Activated naive CD8-positive, alpha-beta T cell treated with anti-CD3 and anti-CD28 coated beads for 36 hours (primary cell): ENCODE measurements at places on chromosomes 2 and 18.
A peak's percentile ranks its signal among the peaks of the same experiment; 100 is the strongest.

- no peak for DNase-seq
Observed at GRCh38 chr2:166092889-166093288, 34.9 kb downstream of the SCN1A start.

GRCh38 chr2:128452536-128453530 is 134.2 kb upstream of the HS6ST1 start:
- no peak for DNase-seq

DNA sequence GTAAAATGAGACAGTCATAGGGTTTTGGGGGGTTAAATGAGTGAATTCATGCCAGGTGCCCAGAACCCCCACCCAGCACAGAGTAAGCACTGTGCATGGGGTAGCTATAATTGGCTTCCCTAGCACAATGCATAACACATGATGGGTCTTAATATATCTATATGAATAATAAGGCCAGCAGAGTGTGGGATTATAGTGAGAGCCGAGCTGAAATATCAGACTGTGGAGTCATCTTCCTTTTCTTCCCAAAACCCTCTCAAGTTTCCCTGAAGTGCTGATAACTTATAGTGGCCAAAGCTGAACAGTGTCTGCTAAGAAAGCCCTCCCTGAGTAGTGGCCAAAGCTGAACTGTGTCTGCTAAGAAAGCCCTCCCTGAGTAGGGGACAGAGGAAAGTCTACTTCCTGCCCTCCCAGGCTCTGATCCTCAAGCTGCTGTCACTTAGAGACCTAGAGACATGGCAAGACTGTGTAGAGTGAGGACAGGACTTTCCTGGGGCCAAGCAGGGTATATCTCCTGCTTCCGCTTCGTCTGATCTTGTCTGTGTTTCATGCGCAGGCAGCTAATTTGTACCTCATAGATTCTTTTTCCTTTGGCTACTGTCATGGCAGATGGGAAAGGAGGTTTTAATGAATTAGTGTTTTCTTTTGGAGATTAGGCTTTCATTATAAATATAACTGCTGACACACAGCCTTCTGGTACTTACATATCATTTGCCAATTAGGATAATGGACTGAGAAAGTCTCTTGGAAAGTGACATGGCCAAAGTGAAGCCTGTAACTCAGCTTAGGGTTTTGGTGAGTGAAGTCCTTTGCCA is 94.9 kb downstream of the FHOD3 start:
- DNase-seq = no peak

DNA sequence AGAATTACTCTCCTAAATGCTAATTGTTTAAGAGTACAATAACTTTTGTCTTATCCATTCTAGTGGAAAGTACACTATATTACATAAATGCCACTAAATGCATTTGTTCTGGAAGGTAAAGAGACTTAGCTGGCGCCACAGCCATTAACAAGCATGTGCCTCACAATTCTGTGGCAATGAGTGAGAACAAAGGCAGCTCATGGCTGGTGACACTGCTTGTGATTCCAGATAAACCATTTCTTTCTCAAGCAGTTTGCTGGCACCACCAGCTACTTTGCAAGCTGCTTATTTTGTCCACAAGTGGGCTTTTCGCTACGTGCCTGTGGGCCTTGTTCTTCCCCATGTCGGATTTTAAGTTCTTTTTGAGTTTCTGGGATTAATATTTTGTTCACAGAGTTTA is 147.6 kb upstream of the SMAD7 start:
- DNase-seq = no peak

DNA sequence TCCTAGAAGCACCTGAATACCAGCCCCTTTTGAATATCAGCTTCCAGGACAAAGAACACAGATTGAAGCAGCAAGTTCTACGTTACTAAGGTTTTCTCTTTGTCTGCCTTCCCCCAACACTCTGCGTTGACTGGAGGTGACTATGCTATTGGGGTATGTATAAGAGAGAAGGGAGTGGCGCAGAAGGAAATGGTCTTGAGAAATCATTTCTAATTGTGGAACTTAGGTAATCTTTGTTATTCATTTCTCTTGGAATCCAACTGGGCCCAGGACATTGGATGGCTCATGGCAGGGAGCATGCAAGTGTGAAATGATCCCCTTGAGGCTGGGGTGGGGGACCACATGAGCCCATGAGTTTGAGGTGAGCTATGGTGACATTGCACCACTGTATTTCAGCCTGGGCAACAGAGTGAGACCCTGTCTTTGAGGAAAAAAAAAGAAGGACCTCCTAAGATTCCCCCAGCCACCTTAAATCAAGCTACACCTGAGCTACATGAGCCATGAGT is 29.7 kb downstream of the XDH start:
- no peak for DNase-seq

GRCh38 chr2:20425371-20425881 is 21.4 kb upstream of the RHOB start:
- no peak for DNase-seq

DNA sequence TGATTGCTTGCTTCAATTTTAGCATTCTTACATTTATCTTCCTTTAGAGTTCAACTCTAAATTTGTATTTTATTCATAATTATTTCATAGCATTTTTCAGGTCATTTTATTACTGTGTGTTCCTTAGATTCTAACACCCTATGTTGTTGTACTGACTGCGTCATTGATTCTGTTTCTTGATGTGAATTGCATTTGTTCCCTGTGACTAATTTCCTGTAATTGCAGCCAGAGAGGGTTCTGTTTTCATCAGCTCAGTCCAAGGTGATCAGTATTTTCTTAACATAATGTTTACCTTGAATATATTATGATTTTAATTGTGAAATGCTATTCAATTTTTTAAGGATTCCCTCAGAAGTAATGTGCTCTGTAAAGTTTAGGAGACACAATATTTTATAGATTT is 970.2 kb upstream of the PIK3C3 start:
- no peak for DNase-seq

DNA sequence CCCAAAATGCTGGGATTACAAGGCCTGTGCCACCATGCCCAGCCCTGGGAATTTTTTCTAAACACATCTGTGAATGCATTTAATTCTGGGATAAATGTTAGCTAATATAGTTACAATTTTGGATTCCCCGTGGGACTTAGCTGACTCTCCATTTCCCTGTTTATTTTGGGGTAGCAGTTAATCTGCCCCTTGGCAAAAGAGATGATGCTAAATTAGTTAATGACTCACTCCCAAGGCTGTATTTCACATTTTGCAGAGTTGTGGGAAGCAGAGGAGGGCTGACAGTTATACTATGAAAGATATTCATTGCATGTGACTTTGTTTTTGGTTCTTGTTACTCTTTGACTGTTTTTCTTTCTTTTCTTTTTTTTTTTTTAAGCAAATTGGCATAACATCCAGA is 3.2 kb downstream of the MTHFD2 start:
- no peak for DNase-seq

DNA sequence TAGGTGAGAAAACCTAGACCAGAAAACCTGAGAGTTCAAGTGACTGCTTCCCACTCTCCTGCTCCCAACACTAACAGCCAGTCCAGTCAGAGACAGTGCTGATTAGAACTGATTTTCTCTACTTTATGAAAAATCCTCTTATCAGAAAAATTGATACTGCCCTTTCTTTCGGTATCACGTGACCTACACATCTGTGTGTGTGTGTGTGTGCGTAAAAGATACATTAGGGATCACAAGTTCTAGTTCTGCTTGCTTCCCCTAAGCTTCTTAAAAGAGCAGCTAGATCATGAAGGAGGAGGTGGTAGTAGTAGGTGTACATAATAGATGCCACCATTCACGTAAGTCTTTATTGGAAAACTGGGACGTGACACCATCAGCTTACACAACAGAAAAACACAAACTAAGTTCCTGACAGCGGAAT is 1.5 kb downstream of the ARL5A start:
- no peak for DNase-seq

GRCh38 chr2:38728694-38729093 is 22.5 kb downstream of the SRSF7 start:
- DNase-seq = no peak

- no peak for DNase-seq
Observed at GRCh38 chr2:230128623-230129342, 60.1 kb upstream of the SLC16A14 start.

- no peak for DNase-seq
Observed at GRCh38 chr18:8224576-8224975, 384.7 kb upstream of the RAB12 start.

DNA sequence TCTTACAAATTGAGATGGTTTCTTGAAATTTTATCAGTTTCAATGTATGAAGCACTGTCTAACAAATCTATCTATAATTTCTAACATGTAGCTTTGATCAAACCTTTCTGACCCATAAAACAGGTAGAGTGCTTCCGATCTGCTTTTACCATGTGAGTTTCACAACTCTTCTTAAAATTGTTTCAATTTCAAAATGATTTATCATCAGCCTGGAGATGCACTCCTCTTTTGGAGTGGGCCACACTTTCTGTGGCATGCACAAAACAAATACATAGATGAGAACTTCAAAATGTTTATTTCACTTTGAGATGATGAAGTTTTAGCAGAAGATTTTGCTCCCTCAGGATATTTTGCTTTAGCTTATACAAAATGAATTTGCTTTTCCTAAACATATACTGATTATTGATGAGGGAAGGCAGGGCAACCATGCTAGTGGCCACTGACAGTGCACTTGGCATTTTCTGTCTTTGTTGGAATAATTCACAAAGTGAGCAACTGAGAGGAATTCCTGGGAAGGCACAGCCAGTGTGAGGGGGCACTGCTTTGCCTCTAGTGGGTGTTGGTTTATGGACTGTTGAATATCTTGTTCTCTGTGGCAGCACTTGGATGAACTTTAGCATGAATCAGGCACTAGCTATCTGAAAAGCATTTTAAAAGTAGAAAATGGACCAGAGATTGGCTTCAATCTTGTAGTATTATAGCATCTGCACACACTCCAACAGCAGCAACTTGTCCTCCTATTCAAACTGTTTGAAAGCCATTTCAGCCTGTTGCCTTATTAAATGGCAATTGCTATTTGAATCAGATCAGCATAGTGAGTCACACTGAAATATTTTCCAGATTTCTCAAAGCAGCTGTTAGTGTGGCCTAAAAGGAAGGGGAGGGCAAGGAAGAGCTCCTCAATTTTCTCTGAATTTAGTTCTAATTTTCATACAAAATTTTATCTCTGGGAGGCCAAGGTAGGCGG is 193.2 kb downstream of the CCDC85A start:
- no peak for DNase-seq

- no peak for DNase-seq
Observed at GRCh38 chr2:105933906-105934305, 189.2 kb downstream of the NCK2 start.

- no peak for DNase-seq
Observed at GRCh38 chr2:6940820-6941219, 23.6 kb downstream of the RNF144A start.

DNA sequence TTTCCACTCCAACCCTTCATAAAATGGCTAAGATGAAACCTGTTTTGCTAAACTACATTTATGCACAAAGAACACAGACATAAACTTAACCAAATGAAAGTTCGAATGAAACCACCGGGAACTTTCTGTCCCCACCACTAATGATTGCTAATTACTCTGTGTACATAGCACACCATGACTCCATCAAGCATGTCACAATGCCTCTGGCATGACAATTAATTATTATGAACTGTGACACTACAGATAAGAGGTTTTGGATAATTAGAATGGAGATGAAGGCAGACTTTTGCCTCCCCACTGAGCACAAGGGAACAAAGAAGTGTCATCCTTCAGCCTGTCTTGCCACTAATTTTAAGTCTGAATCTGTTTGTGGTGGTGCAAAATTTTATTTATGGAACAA is 1.5 kb downstream of the DAPL1 start:
- no peak for DNase-seq

DNA sequence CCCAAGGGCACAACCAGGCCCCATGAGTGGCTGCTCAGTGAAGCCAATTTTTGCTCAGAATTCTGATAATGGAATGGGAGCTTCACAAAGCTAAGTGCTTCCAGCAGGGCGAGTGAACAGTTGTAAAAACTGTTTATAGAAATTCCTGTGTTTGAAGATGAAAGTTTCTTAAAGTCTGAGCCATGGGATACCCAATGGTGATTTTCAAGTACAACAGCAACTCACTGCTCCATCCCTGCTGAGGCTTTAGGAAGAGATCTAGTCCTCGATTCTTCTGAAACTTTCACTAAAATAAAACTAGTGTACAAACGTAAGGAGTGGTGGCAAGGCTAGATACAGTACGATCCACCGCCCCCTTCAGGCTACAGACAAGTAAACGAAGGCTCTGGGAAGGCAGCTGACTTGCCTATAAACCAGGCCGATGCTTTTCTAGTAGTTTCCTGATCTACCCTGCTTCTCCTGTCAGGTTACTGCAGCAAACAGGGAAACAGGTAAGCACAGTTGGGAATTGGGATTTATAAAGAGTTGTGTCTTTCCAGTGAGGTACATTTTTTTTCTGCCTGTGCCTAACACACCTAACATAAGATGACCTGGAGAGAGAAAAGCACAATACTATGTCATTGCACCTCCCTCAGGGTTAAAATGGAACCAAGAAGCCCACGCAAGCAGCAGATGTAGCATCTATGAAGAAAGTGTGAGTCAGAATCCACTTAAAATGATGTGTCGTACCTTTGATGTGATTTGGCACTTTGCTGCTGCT is 108.7 kb downstream of the UXS1 start:
- peak; percentile 57 for DNase-seq

- no peak for DNase-seq
Observed at GRCh38 chr18:54202851-54203250, 21.6 kb downstream of the MBD2 start.

- DNase-seq = no peak
Observed at GRCh38 chr2:112772322-112772721, 7.9 kb upstream of the CKAP2L start.

DNA sequence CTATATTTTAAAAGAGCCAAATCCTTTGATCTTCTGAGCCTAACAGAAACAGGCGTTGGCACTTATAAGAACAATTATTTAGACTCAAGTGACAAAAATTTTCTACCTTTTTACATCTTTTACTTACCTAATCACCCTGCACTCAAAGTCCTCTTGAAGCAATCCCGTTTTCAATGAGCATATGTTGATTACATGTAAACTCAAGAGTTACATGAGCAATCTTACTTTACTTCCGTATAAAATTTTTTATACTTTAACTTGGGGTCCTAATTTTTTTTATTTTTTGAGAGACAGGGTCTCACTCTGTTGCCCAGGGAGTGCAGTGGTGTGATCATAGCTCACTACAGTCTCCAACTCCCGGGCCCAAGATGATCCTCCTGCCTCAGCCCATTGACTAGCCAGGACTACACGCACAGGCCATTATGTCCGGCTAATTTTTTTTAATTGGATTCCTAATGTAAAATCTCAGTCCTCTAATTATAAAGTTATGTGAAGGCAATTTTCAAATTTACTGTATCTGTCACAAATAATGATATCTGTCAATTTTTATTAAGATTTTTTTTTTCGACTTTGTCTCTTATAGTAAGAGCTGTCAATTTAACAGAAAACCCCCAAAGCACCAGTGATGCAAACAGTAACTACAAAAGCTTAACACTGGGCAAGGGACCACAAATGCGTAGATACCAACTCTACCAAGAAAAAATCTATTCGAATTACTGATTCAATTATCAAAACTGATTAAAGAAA is 19.1 kb upstream of the STPG4 start:
- DNase-seq = no peak

DNA sequence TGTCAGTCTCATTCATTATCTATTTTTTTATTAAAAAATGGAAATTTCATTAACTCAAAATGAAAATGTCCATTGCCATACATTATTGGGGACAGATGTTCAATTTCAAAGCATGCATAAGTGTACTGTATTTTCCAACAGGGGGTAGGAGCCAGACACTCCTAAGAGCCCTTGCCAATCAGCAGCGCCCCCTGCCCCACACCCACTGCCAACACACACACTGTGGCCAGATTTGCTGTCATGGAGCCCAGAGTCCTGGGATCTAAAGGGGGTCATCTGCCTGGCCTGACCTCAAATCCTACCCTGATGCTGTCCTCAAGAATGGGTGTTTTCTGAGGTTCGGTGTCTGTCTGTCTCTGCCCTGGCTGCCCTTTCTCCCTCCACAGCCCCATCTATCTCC is 162.2 kb upstream of the TWIST2 start:
- DNase-seq = no peak
